ENCODE measurements at places on chromosomes 16 and 17.

DNA sequence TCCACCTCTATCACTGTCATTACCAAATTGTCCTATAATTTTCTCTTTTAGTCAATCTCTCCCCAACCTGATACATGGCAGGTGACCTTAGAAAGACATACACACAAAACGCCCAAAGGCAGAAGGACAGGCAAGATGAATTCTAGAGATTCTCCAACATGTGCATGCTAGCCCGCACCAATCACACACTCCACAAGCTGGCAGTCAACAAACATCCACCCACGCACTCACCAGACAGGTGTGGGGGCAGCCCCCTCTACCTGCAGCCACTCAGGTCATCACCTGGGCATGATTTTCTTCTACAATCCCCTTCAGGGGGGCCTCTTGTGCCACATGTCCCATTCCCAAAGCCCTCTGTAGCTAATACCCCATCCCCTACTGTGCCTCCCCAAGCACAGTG lies 9.5 kb downstream of the MPP2 start:
- no peak for DNase-seq

DNA sequence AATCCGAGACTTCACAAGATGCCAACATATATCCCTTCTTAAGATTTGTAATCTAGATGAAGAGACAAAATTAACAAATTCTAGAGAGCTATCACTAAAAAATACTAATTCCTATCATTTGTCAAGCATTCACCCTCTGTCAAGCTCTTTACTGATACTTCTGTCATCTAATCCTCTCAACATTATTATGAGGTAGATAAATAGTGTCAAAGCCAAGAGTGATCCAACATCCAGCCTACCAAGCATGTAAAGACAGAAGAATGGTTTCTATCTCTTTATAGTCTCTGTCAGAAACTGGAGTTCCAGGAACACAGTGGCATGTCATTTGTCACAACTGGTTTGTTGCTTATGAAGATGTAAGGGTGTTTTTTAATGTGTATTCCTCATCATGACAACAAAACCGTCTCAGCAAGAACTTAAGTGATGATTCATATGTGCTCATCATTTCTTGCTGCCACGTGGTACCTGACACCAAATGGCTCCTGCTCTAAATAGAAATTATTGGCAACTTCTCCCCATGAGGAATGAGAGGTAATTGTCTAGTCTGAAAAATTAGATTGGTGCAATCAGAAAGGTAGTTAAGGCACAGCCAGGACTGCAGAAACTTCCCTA lies 196.8 kb downstream of the TOX3 start:
- DNase-seq = no peak

- no peak for DNase-seq
These were observed 11.2 kb downstream of the PPL start for GRCh38 chr16:4925791-4926190.

GRCh38 chr17:9862220-9862619 lies 36.5 kb downstream of the GLP2R start:
- no peak for DNase-seq

GRCh38 chr17:28960256-28961061 lies 9.1 kb upstream of the PHF12 start:
- no peak for DNase-seq

GRCh38 chr16:57051696-57052228 lies 40.6 kb upstream of the CPNE2 start:
- no peak for DNase-seq

GRCh38 chr17:7329997-7330637 lies 982 bp upstream of the NEURL4 start:
- peak; percentile 29 for DNase-seq

DNA sequence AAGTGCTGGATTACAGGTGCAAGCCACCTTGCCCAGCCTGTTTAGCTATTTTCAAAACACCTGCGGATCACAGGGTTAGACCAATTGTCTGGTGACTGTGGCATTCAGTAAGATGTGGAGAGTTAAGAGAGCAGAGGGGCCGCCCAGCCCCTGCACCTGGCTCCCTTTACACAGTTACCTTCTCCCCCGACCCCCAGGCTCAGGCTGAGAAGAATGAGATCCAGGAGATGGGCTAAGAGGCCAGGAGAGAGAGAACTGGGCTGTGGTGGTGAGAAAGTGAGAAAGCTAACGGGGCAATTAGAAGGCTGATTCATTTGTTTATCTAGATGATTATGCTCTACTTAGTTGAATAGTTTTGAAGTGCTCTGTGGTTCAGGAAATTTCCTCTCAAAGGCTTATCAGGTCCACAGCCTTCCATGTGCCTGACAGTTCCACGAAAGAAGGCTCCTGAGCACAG lies 67.8 kb upstream of the AXIN2 start:
- no peak for DNase-seq

DNA sequence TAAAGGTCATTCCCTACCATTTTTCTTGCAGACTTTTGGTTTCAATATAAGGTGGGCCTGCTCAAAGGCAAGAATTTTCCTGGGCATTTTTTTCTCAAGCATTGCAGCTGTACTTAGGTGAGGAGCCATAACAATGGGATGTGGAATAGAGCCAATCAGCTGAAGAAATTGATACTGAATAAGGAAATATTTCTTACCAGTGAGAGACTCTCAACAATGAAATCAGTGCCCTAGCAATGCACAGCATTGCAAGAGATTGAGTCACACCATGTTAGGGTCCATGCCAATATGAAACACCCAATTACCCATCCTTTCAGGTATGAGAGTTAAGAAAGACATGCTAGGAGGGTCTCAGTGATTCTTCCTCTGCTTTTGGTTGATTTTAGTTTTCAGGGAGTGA lies 237.6 kb downstream of the SOX9 start:
- peak; percentile 86 for DNase-seq
